Natural killer cell (primary cell): ENCODE measurements at places on chromosomes 11 and 22. TPM values are rescaled to one million over a fixed set of nuclear protein-coding genes. Genes with fewer than 3 reads are reported as not detected.

ADM2 gene
- 0.26 TPM for total RNA-seq

CEND1 gene
- total RNA-seq: not detected

LGALS12 gene
- total RNA-seq: 0.23 TPM

FAM180B gene
- not detected for total RNA-seq

PTGDR2 gene
- 12.4 TPM for total RNA-seq

OR5P2 gene
- total RNA-seq: not detected

PNPLA5 gene
- total RNA-seq: not detected

GSTT4 gene
- not detected for total RNA-seq

INPPL1 gene
- 195 TPM for total RNA-seq

SSH3 gene
- 38.1 TPM for total RNA-seq

LRRC55 gene
- total RNA-seq: not detected

MRGPRX3 gene
- total RNA-seq: not detected

HTR3B gene
- total RNA-seq: not detected

SAA2 gene
- total RNA-seq: not detected

PLAAT5 gene
- 0.59 TPM for total RNA-seq

PLEKHB1 gene
- total RNA-seq: 4.3 TPM

FZD4 gene
- 0.11 TPM for total RNA-seq

TYMP gene
- total RNA-seq: 44.6 TPM

PRR5L gene
- 128 TPM for total RNA-seq

GGTLC2 gene
- total RNA-seq: not detected

KCNJ1 gene
- total RNA-seq: not detected

KLHDC7B gene
- 5.3 TPM for total RNA-seq

BTBD18 gene
- not detected for total RNA-seq

HEPN1 gene
- total RNA-seq: not detected

GCAT gene
- total RNA-seq: 1.2 TPM

KCNA4 gene
- total RNA-seq: not detected

SPDYC gene
- total RNA-seq: not detected

MOGAT2 gene
- total RNA-seq: not detected

RTN4RL2 gene
- total RNA-seq: 0.38 TPM

CYTH4 gene
- 219 TPM for total RNA-seq

DGAT2 gene
- 0.24 TPM for total RNA-seq

MED17 gene
- 66.4 TPM for total RNA-seq

FAM181B gene
- not detected for total RNA-seq

CD3E gene
- 322 TPM for total RNA-seq

TTC17 gene
- total RNA-seq: 129 TPM

HEPHL1 gene
- not detected for total RNA-seq

IFITM10 gene
- 5.5 TPM for total RNA-seq

DLG2 gene
- 1.7 TPM for total RNA-seq

P2RY2 gene
- total RNA-seq: 1.0 TPM

TUT1 gene
- total RNA-seq: 26.2 TPM

ZPR1 gene
- 92.6 TPM for total RNA-seq

ALDH3B1 gene
- total RNA-seq: 9.0 TPM

ATG16L2 gene
- 190 TPM for total RNA-seq

APOL6 gene
- 138 TPM for total RNA-seq

PDGFD gene
- total RNA-seq: 41.2 TPM

YIF1A gene
- total RNA-seq: 23.6 TPM

INPP5J gene
- total RNA-seq: not detected

CDC45 gene
- 1.6 TPM for total RNA-seq

PRAME gene
- total RNA-seq: not detected

DERL3 gene
- 0.88 TPM for total RNA-seq

MEI1 gene
- 50.3 TPM for total RNA-seq

TRPC6 gene
- 0.09 TPM for total RNA-seq

SPI1 gene
- 15.0 TPM for total RNA-seq

TSGA10IP gene
- not detected for total RNA-seq

RAG2 gene
- total RNA-seq: not detected

LDHAL6A gene
- total RNA-seq: 0.15 TPM

OR2D2 gene
- not detected for total RNA-seq
